ENCODE measurements at places on chromosomes 3 and 15.

DNA sequence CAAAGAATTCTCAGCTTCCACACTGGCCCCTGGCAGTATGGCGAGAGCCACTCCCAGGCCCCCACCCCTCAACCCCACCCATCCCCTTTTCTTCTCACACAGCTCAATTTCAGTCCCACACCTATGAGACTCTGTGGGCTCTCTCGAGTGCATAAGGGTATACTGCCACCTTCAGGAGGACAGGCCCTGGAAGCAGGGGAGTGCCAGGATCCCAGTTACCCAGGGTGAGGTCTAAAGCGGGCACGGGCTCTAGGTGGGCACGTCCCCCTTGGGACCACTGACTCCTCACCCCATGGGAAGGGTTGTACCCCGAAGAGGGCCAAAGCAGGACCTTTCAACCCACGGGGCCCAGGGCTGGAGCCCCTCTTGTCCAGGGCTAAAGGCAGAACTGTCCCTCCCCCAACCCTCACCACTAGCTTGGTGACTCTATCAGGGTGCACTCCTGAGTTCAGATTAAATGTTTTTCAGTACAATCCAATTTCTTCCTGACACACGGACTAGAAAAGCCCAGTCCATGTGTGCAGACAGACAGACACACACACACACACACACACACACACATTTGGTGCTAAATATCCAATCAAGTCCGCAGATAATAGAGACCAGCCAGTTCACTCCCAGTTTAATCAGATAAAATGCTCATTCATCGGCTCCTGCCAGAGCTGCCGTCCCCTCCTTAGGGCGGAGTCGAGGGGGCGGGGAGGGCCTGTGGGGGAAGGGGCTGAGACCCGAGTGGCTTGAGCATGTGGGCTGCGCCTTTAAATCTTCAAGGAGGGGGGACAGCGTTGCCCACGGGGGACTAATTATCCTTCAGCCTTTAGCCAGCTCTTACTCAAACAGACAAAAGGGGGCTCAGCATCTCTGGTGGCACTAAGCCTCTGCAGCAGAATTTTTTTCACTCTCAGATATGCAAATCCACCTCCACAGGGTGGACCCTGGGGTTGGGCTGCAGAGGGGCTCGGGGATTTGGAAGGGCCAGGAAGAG lies 59.3 kb downstream of the CYP11A1 start:
- H3K4me3 ChIP-seq, result no peak overlapping the region
- H3K4me1 ChIP-seq, result peaks cover 18% of the 10 kb centered on the region
- H3K27me3 ChIP-seq, result no peaks in the 10 kb centered on the region
- H3K27ac ChIP-seq, result no peak overlapping the region
- DNase-seq, result peak; percentile 49
- no peaks in the 10 kb centered on the region for H3K36me3 ChIP-seq

GRCh38 chr3:189184566-189184965 lies 12.8 kb downstream of the TPRG1 start:
- H3K27me3 ChIP-seq, result no peaks in the 10 kb centered on the region
- H3K4me1 ChIP-seq, result no peaks in the 10 kb centered on the region
- H3K4me3 ChIP-seq, result no peak overlapping the region
- DNase-seq, result no peak

- no peak overlapping the region for H3K4me3 ChIP-seq
- H3K4me1 ChIP-seq, result no peaks in the 10 kb centered on the region
- no peaks in the 10 kb centered on the region for H3K36me3 ChIP-seq
- H3K27ac ChIP-seq, result no peak overlapping the region
These were observed 55.2 kb downstream of the FAM98B start for GRCh38 chr15:38509152-38509551.

DNA sequence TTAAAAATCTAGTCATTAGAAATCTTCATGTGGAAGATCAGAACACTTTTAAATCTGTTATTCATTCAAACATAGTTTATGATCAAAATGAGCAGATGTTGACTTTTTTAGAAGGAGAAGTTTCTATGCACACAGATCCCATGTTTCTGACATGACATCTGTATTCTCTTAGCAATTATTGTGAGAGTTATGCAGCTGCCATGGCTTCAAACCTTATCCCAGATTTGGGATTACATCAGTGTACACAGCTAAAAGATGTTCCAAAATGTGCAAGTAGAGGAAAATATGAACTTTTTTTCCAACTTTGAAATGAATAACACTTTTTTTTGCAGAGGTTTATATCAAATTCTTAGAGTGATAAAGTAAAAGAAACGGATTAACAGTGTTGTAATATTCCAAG lies 1166.9 kb downstream of the ZPLD1 start:
- H3K4me3 ChIP-seq, result no peak overlapping the region
- H3K36me3 ChIP-seq, result no peaks in the 10 kb centered on the region
- no peaks in the 10 kb centered on the region for H3K27me3 ChIP-seq
- no peak for DNase-seq

DNA sequence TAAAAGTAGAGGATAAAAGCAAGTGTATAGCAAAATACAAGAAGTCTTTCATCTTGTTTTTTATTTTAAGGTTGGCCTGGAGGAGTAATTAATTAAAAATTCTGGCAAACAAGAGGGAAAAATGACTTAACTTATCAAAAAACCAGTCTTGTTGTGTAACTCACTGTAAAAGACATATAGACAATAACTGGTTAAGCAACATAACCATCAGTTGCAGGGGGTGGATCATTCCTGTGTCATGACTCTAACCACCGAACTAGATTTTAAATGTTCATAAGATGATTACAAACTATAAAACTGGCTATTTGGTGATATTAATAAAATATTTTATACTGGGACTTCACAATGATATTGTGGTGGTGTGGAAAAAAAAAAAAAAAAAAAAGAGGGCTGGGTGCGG lies 130.6 kb downstream of the STAG1 start:
- H3K4me3 ChIP-seq, result no peak overlapping the region
- no peaks in the 10 kb centered on the region for H3K27me3 ChIP-seq
- no peak overlapping the region for H3K27ac ChIP-seq
- no peaks in the 10 kb centered on the region for H3K36me3 ChIP-seq
- peaks cover 27% of the 10 kb centered on the region for H3K4me1 ChIP-seq

DNA sequence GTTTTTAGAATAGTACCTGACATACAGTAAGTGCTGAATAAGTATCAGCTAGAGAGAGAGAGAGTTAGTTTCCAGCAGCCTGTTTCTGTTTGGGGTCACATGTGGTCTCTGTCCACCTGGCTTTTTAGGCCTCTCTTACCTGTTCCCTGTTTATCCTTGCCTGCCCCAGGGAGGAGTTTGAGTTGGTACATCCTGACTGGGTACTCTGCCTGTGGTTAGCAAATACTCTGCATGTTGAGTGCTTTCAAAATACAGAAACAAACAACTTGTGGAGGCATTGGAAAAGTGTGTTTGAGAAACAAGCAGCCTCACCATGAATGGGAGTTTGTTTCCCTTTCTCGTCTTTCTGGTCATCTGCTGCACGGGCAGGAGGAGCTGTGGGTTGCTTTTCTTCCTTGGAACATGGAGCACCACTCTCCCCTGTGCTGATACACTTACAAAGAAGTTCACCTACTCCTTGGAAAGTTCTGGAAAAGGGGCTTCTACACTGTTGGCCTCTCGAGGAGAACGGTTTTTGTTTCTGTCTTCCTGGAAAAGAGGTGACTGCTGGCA lies 166.1 kb downstream of the PGPEP1L start:
- no peak overlapping the region for H3K27ac ChIP-seq
- no peak for DNase-seq
- H3K27me3 ChIP-seq, result no peaks in the 10 kb centered on the region
- H3K36me3 ChIP-seq, result no peaks in the 10 kb centered on the region
- H3K4me3 ChIP-seq, result no peak overlapping the region
- no peaks in the 10 kb centered on the region for H3K4me1 ChIP-seq

GRCh38 chr15:81859737-81860516 lies 185.9 kb downstream of the MEX3B start:
- no peak for DNase-seq
- H3K27ac ChIP-seq, result no peak overlapping the region
- no peaks in the 10 kb centered on the region for H3K36me3 ChIP-seq
- no peak overlapping the region for H3K4me3 ChIP-seq
- H3K27me3 ChIP-seq, result peaks cover 23% of the 10 kb centered on the region
- no peaks in the 10 kb centered on the region for H3K4me1 ChIP-seq
